ENCODE measurements at places on chromosomes 3 and 15.

GRCh38 chr15:98896002-98896721, 111.4 kb downstream of the PGPEP1L start:
- DNase-seq, result peak; percentile 71

- DNase-seq, result peak; percentile 62
Observed at GRCh38 chr3:119663885-119664284, 3.5 kb upstream of the POPDC2 start.

DNA sequence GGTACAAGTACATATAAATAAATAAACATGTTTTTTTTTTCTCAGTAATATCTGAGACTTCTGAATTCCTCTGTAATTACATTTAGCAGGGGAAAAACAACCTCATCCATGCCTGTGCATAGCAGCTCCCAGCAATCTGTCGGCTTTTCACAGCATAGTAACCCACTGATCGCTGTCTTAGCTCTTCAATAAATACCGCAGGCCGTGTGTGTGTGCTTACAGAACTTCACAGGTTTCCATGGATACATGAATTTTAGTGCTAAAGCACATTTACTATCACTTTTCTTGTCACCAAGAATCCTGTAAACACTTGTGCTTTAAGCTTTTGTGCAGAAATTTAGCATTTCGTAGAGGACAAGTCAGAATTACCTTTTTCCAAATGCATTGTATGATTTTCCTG, 4.0 kb upstream of the PLAAT1 start:
- no peak for DNase-seq

DNA sequence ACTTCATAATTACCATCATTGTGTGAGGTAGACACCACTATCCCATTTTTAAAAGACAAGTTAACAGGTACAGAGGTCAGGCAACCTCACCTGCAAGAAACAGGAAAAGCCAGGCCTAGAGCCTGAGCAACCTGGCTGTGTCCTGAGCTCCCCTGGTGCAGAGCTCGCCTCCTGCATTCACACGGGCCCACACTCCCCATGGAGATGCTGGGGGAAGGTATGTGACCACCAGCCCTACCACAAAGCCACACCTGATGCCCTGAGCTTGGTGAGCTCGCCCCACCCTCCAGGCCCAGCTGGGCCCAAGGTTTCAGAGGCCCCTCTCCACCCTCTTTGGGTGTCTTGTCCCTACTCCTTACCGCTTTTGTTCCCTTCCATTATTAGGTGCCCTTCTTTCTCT, 1.2 kb upstream of the EFCAB12 start:
- DNase-seq, result no peak

GRCh38 chr3:177476495-177476894, 279.2 kb upstream of the TBL1XR1 start:
- DNase-seq, result no peak

- no peak for DNase-seq
Observed at GRCh38 chr15:52567871-52568600, 794 bp downstream of the ARPP19 start.

DNA sequence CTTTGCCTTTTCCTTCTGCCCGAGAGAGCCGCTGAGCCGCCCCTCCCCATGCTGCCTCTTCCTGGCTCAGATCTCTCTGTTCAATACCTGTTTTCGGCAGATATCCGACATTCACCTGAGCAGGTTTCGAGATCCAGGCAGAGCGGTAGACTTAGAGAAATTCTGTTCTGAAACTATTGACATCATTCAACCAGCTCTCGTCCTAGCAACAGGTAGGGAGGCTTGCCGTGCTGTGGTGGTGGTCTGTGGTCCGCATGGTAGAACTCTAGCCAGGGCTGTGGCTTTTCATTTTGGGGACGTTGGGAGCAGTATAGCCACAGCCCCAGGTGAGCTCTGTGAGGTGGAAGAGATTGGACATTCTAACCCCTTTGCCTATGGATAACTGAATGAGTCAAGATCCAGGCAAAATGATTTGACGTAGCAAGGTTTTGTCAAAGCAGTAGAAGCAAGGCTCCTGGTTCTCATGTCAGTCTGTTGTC, 810 bp downstream of the TMEM62 start:
- no peak for DNase-seq

DNA sequence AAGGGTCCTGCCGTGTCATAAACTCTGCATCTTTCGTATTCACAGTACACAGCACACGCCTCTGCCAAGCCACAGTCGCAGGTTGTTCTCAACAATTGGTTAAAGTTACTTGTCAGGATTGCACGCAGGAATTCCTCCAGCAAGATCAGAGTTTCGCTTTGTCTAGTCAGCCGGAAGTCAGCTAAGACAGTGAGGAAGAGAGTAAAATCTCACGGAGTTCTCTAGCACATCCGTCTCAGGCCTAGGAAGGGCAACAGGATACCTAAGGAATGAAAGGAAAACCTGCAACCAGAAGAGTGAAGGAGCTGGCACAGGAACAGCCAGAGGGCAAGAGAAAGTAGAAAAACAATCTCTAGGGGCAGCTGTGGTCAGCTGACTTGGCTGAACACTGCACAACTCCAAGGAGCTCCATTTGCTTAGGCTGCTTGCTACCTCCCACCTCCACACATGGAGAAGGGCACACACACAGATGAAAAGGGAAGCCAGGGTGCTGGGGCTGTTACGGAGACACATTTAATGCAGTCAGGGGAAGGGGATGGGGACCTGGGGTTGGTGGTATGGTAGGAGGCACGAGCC, 23.7 kb downstream of the RORA start:
- DNase-seq, result no peak

- DNase-seq, result no peak
Observed at GRCh38 chr3:183515968-183516851, 39.3 kb downstream of the KLHL6 start.

DNA sequence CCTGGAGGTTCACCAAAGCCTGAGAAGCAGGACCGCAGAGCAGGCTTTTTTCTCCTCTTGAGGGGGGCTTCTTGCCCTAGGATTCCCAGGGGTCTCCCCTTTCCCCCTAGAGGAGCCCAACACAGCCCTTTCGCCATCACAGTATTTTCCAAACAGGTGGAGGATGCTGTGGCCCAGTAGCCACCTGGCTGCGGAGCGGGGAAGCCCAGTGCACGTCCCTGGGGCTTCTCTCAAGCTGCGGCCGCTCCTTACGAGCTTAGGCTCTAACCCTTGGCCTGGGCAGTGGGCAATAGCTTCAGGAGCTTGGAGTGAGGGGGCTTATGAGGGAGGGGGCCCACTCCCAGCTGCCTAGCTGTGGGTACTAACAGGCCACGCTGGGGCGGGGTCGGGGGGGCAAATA, 11.6 kb upstream of the DLL4 start:
- no peak for DNase-seq

- peak; percentile 71 for DNase-seq
Observed at GRCh38 chr3:194137008-194137505, 1.1 kb downstream of the HES1 start.

GRCh38 chr3:162960269-162960668, 1463.7 kb downstream of the OTOL1 start:
- no peak for DNase-seq

DNA sequence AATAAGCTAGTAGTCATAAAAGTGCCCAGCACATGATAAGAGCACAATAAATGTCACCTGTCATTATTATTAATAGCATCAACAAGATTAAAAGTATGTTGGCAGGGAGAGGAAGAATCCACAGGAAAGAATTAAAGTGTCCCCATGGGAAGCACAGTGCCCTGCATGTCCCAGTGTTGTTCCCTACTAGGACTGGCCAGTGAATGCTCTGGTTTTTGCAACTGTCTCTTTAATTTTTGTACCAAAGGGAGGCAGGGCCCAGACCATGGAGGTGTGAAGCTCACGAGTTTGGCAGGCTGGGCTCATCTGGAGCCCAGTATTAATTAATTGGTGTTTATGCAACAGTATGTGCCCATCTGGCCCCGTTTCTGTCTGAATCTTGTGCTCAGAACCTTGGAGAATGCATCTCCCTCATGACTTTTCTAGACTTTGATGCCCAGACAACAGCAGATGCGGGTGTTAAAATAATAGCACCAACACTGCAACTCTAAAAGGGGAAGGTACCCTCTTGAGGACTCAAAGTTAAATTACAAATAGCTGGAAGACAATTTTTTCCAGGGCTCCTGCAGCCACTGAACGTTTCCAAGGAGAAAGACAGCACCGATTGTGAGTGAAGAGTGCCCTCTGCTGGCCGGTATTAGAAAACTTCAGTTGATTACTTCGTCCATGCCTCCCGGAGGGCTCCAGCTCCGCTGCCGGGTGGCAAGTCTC, 71.9 kb upstream of the SPATA12 start:
- DNase-seq, result peak; percentile 71

DNA sequence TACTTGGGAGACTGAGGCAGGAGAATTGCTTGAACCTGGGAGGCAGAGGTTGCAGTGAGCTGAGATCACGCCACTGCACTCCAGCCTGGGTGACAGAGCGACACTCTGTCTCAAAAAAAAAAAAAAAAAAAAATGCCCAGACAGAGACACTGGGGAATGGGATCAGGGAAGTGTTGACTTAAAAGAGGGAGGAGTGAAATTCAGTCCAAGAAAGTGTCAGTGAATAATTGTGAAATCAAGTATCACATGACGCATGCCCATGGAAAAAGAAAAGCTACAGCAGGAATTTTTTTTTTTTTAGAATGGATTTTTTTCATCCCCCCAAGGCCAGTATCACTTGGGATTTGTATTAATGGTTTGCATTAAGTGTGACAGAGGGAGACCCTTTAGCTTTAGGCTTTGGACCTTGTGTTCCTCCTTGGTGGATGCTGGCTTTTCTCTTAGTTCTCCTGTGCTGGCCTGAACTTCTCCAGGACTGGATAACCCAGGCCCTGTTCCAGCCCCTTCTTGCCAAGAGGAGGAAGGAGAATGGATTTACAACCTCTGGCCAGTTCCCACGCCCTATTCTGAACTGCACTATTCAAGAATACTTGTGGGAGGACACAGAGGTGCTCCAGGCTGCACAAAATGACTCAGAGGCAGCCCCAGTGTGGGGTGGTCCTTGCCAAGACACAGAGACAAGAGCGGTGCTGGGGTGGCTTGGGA, 36.7 kb upstream of the ZNF774 start:
- DNase-seq, result peak; percentile 46

DNA sequence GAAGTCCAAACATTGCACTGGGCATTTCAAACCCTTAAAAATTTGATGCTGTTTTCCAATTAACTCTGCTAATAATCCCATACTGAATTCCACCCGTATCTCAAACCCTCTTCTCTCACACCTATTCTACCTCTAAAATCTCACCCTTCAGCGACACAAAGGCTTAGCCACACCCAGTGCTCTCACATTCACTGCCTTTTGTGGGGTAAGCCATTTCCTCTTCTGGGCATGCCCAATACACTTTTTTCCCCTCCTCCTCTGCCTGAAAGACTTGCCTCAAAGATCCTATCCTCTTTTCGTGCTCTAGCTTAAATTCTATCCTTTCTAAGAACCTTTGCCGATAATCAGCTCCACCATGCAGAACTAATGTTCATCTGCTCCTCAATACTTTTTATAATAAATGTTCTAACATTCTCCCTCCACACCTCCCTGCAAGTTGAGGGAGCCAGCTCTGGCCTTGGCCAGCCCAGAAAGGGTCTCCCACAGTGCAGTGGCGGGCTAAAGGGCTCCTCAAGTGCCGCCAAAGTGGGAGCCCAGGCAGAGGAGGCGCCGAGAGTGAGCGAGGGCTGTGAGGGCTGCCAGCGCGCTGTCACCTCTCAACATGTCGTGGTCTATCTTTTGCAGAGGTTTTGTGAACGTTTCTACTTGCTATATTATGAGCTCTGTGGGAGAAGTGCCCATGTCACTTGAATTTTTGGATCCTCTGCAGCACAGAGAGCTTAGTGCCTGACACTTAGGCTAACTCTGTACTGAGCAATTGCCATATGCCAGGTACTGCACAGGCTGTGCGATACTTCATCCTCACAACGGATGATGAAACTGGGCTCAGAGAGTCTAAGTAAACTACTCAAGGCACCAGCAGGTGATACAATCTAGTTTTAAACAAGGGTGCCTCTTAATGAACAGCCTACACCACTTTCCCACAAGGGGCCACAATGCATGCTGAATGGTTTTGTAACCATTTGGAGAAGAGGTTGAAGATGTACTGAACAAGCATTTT, 53.6 kb upstream of the BCL6 start:
- DNase-seq, result no peak

DNA sequence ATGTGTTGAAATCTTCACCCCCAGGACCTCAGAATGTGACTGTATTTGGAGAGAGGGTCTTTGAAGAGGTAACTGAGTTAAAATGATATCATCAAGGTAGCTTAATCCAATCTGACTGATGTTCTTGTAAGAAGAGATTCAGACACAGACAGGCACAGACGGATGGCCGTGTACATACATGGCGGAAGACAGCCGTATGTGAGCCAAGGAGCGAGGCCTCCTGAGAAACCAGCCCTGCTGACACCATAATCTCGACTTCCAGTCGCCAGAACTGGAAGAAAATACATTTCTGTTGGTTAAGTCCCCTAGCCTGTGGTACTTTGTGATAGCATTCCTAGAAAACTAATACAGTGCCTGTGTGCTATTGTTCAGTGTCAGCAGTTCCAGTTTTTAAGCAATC, 73.6 kb downstream of the APBA2 start:
- no peak for DNase-seq

GRCh38 chr3:152611905-152612304, 223.0 kb upstream of the P2RY1 start:
- DNase-seq, result no peak

- no peak for DNase-seq
Observed at GRCh38 chr3:51808934-51809333, 29.9 kb upstream of the IQCF6 start.

GRCh38 chr3:188191460-188191859, 37.5 kb downstream of the LPP start:
- DNase-seq, result no peak

- DNase-seq, result no peak
Observed at GRCh38 chr3:123165163-123165562, 36.6 kb upstream of the SEC22A start.

DNA sequence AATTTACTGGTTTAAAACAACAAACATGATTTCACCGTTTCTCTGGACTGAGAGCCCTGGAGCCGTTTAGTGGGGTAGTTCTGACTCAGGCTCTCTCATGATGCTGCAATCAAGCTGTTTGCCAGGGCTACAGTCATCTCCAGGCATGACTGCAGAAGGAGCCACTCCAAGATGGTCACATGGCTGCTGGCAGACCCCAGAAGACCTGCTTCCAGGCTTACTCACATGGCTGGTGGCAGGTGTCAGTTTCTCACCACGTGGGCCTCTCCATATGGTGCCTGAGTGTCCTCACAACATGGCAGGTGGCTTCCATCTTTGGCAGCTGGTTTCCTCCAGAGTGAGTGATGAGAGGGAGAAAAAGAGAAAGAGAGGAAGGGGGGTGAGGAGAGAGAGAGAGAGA, 378.3 kb upstream of the RGMA start:
- no peak for DNase-seq

Data from EL (cell line).